Stimulated activated CD8-positive, alpha-beta memory T cell treated with anti-CD3 and anti-CD28 coated beads, Interleukin-2, amount 100 ng/mL, for 48 hours (primary cell): ENCODE measurements at places on chromosomes 5 and 9.

DNA sequence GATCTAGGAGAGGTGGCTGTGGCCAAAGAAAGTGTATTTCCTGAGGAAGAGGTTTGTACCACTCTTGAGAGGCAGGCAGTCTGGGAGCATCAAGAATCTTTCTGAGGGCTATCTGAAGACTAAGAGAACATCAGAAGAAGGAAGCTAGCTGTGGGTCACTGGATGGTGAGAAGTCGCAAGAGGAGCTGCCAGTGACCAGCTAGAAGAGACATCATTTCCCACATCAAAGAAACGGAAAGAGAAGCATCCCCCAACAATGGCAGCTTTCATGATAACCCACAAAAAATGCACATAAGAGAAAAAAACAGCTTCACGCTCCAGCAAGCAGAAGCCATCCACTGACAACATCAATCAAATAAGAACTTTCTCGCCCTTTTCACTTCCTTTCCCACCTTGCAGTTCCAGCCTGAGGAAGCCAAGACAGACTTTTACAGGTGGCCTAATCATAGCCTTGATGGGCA, 25.0 kb upstream of the CEP78 start:
- DNase-seq, result no peak

GRCh38 chr9:16337322-16338029, 533.0 kb downstream of the BNC2 start:
- DNase-seq, result no peak

DNA sequence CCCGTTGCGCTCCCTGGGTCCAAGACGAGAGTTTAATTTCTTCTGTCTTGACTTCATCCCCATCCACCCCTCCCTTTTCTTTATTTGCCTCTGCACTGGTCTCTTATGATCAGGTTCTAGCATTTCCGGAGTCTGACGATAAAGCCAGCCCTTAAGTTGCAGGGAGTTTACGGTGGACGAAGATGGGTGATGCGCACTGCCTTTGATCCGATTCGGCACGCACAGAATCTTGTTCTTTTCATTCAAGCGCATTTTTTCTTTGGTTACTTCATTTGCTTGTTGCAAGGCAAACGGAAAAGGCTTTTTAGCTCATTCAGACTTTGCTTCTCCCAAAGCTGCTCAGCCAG, 488 bp upstream of the MCTP1 start:
- DNase-seq, result no peak

DNA sequence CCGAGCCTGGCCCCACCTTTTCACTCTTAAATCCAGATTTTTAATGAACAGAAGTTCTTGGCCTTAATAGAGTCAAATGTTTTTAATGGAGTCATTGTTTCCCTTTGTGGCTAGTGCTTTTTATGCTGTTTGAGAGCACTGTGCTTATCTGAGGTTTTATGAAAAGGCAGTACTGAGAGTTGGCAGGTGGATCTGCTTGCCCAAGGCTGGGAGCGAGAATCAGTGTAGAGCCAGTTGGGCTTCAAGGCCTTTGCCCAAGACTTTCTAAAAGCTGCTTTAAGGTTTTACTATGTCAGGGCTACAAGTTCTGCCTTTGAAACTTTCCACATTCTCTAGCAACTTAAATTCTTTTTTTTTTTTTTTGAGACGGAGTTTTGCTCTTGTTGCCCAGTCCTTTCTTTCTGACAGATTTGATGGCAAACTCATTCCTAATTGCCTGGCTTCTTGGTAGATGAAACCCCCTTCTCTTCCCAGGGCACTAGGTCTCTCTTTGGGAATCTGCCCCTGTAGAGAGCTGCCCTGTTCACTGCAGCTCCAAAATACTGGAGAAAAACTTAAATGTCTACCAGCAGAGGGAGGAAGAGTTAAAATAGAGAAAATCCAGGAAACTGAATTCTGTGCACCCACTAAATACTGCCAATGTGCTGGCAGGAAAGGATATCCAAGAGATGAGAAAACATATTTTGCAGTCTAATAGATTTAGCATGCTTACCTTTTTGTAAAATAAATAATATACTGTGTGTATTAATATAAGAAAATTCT, 36.9 kb upstream of the CDK20 start:
- DNase-seq, result no peak

DNA sequence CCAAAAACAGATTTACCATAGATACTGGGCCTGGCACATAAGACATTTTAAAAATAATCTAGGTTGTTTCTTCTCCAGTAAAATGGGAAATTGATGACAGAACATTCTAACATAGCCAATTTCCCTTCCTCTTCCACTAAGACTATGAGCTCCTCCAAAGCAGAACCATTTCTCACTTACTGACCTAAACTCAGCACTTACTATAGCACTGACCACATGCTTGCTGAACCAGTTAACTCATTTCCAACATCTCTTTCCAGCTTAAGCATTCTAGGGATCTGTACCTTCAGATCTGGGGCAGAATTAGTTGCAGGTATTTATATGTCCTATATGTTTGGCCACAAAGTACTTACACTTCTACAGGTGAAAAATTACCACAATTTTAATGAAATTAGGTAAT, 58.9 kb downstream of the TTC39B start:
- no peak for DNase-seq

GRCh38 chr5:135402031-135402430, 3.0 kb upstream of the MACROH2A1 start:
- DNase-seq, result no peak

- DNase-seq, result no peak
These were observed 785.4 kb downstream of the NR2F1-AS1 start for GRCh38 chr5:92795633-92796032.

DNA sequence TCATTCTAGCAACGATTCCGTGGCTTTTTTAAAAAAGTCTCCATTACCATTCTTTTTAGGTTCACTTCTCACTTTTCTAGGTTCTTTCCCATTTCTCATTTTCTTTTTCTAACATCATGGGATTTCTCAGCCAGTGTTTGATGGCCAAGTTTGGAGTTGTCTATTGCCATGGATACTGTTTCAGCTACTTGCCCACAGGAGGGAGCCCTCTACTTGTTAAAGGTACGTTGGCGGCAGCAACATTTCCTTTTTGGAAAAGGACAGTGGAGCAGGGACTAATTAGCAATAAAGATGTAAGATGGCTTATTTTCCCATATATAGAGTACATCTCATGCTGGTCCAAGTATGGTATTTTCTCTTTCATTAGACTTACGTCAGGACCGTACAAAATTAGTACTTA, 2257.5 kb upstream of the C9orf72 start:
- no peak for DNase-seq

- DNase-seq, result no peak
These were observed 80.1 kb upstream of the TNFAIP8 start for GRCh38 chr5:119275601-119276173.

DNA sequence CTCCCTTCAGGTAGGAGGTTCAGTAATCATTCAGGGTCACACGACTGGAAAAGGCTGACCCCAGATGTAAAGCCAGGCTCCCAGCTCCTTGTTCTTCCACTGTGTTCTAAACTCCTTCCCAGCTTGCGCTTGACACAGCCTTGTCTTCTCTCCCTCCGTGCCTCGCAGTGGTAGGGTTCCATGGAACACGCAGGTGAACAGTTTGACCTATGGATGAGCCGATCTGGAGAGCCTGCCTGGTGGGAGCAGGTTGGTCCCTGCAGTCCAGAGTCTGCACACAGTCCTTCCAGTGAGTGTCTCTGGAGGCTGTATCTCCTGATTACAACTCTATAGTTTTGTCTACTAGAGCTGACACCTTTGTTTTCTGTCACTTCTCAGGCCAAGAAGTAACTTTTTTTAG, 85.9 kb downstream of the IQGAP2 start:
- DNase-seq, result no peak

DNA sequence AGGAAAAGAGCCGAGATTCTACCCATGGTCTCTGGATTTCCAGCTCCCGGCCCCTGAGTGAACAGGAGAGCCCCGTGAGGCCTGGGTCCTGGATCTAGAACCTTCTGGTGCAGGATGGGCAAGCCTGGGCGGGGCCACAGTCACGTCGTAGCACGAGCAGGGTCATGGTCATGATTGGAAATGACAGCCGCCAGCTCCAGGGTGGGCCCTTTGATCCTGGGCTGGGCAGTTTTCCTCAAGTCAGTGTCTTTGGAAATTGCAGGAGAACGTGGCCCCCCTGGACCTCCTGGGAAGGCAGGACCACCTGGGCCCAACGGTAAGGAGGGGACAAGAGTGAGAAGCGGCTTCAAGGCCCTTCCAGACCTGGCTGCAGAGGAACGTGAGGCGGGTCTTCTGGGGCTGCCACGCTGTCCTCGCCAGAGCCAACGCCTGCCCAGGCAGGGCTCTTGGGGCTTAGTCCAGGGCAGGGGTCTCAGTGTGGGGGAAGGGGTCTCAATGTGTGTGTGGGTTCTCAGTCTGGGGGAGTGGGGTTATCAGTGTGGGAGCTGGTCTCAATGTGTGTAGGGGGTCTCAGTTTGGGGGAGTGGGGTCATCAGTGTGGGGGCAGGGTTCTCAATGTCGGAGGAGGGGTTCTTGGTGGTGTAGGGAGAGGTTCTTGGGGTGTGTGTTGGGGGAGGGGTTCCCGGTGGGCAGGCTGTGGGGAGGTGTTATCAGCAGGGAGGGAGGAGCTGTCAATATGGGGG, 2.6 kb downstream of the FCN2 start:
- DNase-seq, result no peak

DNA sequence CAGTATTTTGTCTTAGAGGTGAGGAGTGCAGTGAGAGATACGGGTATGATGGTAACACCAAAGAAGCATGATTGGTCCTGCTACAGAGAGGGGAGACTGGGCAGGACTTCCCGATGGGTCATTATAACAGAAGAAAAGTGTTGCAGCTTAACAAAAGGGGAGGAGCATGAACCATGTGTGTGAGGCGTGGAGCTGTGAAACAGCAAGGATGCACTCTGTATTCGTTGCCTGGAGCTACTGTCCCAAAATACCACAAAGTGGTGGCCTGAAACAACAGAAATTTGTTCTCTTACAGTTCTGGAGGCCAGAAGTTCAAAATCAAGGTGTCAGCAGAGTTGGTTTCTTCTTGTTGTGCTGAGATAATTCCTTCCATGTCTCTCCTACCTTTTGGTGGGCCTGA, 59.4 kb upstream of the GRHPR start:
- DNase-seq, result no peak

- no peak for DNase-seq
These were observed 2.1 kb downstream of the SEPTIN8 start for GRCh38 chr5:132774896-132775295.

GRCh38 chr5:97936231-97936630, 753.2 kb upstream of the RIOK2 start:
- DNase-seq, result no peak

GRCh38 chr5:172754596-172755356, 16.2 kb downstream of the DUSP1 start:
- no peak for DNase-seq

- no peak for DNase-seq
These were observed 167.3 kb downstream of the HTR1A start for GRCh38 chr5:63794979-63795378.

DNA sequence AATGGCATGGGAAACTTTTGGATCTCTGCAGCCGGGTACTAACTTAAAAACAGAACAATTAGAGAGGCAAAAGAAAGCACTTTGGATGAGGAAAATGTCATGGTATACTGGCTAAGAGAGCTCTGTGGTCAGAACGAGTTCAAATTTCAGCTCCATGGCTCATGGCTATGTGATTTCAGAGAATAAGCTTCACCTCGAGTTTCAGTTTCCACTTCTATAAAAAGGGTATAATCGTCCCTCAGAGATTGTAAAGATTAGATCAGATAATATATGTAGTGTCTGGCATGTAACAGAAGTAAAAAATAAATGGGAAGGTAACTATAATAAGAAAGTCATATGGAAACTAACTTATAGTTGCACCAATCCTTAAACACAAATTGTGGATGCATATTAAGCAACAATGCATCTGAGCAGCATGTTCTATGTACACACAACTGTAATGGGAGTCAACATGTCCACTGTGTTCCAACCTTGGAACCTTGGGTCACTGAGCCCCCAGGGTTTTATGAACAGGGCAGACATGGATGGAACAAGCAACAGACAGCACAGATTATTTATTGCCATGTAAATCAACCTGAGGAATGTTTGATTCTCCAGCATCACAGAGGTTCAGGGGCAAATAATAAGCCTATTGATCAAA, 145.4 kb downstream of the MAPKAP1 start:
- DNase-seq, result no peak

GRCh38 chr9:134004881-134005280, 12.8 kb upstream of the VAV2 start:
- DNase-seq, result no peak

GRCh38 chr5:73542020-73542419, 23.4 kb downstream of the ANKRA2 start:
- no peak for DNase-seq

DNA sequence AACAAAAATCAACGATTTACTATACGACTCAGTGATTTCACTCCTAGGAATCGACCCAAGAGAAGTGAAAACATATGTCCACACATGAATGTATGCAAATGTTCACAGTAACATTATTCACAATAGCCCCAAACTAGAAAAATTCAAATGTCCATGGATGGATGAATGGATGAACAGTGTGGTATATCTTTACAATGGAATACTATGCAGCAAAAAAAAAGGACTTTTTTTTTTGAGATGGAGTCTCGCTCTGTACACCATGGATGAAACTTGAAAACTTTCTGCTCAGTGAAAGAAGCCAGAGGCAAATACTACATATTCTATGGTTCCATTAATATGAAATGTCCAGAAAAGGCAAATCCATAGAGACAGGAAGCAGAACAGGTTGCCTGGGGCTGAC, 233.8 kb downstream of the ROR2 start:
- DNase-seq, result no peak

DNA sequence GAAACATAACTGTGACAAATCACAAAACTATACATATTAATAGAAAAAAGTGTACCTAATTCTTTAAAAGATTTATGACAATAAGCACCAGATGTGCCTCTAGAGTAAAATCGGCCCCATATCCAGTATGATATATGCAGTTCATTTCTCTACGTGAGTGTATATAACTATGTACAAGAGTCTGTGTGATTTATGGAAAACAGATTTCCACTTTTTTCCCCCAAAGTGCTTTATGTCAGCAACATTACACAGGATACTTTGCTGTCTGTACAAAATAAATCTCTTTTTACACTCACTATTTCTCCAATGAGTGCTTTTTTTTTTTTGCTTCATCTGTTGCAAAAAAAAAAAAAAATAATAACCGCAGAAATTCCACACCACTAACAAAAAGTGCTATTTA, 298.8 kb upstream of the RFX3 start:
- DNase-seq, result no peak

- no peak for DNase-seq
These were observed 213.7 kb upstream of the MAP3K1 start for GRCh38 chr5:56601641-56602071.

- DNase-seq, result no peak
These were observed 129.2 kb downstream of the MED27 start for GRCh38 chr9:131950487-131950886.

GRCh38 chr5:56026863-56027300, 32.1 kb upstream of the IL6ST start:
- no peak for DNase-seq
